ENCODE measurements at places on chromosomes 1 and 21. TPM values are rescaled to one million over a fixed set of nuclear protein-coding genes. Genes with fewer than 3 reads are reported as not detected.
A peak's percentile ranks its signal among the peaks of the same experiment; 100 is the strongest.

Gene CHODL
- not detected for total RNA-seq

- DNase-seq, result no peak
Measured at GRCh38 chr1:209238356-209238755, 345.2 kb upstream of the CAMK1G start.

- peak; percentile 41 for DNase-seq
Measured at GRCh38 chr1:54158071-54158470, 5.3 kb upstream of the CDCP2 start.

DNA sequence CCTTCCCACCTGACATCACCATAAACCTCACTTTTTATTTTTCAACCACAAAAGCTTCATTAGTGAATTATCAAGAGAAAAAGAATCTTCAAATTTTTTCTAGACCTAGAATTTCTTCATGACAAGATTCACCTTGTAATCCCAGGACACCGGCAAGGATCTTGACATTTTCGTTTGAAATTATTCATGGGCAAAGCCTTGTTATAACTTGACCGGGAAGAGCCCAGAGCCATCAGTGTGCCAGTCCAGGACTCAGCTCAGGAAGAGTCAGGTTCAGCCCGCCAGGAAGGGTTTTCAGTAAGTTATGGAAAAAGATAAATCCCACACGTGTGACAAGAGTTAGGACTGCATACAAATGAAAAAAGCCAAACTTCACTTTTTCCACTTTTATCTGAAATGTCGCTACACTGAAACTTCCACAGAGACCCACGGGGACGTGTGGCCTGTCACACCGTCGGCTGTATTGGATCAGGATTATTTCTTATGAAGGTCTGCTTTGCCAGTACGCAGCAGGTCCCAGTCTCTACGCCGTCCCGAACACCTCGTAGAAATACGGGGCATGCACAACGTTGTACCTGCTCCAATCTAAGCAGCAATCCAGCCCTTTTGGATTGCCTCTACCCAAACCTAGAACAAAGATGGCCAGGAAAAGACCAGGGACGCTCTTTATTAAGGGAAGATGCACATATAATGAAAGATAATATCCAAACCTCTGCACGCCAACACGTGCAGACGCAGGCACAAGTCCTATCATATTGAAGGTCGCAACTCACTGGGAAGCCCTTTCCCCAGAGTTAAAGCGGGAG, 916 bp downstream of the F3 start:
- DNase-seq, result no peak

DNA sequence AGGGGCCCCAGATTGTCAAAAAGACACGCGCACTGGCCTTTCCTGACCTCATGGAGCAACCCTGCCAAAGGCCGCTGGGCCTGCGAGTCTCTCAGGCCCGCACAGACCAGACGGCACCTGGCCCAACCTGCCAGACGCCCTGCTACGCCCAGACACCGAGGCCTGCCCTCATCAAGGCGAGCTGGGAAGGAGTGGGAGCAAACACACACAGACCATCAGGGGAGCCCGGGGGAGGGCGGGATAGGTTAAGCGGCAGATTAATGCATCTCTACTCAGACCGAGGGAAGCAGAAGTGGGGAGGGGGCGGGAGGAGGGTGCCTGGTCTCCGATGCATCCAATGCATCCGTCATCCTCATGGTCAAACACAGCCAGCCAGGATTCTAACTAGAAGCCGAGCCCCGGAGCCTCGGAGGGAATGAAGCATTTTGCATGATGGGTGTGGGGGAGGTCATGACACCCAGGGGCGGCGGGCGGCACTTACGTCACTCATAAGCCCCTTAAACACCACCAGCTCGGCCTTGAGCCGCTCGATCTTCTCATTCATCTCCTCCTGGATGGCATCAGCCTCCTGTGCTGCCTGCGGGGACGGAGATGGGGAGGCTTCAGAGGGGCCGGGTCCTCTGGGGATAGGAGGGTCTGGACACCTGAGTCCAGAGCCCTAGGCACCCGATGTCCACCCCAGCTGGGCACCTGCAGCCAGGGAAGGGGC, 17.0 kb upstream of the ALDH4A1 start:
- DNase-seq, result no peak
